ENCODE measurements at places on chromosomes 6 and 20.

DNA sequence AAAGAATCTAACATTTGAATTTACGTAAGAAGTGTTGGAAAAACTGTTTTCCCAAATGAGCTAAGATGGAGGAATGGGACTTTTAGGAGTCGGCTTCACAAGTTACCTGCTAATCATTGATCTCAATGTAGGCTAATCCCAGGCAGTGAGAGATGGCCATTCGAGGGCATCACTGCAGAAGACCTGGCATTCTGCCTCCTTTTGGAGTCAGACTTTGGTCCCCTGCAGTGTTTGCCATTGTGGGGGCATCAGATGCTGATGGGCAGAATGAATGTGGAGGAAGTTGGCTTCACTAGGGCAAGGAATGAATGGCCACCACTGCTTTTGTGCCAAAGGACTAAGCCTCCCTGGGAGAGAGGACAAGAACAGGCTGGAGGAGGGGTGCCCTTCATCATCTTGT is 55.7 kb upstream of the NKX2-2 start:
- no peak for DNase-seq

- DNase-seq: no peak
Observed at GRCh38 chr20:16576219-16576618, 3.0 kb upstream of the KIF16B start.

DNA sequence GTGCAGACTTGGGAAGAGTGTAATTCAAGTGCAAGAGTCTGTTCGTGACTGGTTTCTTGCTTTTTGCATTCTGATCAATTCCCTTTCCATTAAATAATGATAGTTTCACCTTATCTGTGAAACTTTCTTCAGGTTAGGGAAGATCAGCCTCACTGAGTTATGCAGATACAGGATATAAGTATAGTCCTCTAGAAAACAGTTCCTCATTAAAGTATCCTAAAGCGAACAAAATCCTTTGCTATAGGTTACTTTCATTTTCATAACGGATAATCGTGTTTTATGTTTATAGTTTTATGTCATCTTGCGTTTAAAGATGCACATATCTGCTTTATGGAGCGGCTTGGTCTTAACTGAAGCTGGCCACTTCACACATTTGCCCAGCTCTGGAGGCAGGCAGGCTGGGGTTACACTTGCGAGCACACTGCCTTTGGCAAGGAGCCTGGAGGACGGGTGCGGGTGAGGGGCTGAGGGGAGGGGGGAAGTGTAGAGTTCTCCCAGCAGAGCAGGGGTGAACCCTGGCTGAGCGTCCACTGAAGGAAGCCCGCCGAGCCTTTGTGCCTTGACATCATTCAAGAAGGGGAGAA is 123.5 kb upstream of the IFNGR1 start:
- DNase-seq: no peak

- DNase-seq: no peak
Observed at GRCh38 chr6:93701526-93701925, 282.2 kb upstream of the EPHA7 start.

- no peak for DNase-seq
Observed at GRCh38 chr6:3793545-3793944, 42.0 kb upstream of the PXDC1 start.

- no peak for DNase-seq
Observed at GRCh38 chr6:154656660-154657059, 76.6 kb upstream of the SCAF8 start.

GRCh38 chr6:9233226-9233625 is 797.9 kb upstream of the SLC35B3 start:
- no peak for DNase-seq

- DNase-seq: no peak
Observed at GRCh38 chr6:45959534-45960145, 56.0 kb downstream of the CLIC5 start.

GRCh38 chr6:125794342-125795137 is 3.8 kb downstream of the NCOA7 start:
- DNase-seq: no peak

DNA sequence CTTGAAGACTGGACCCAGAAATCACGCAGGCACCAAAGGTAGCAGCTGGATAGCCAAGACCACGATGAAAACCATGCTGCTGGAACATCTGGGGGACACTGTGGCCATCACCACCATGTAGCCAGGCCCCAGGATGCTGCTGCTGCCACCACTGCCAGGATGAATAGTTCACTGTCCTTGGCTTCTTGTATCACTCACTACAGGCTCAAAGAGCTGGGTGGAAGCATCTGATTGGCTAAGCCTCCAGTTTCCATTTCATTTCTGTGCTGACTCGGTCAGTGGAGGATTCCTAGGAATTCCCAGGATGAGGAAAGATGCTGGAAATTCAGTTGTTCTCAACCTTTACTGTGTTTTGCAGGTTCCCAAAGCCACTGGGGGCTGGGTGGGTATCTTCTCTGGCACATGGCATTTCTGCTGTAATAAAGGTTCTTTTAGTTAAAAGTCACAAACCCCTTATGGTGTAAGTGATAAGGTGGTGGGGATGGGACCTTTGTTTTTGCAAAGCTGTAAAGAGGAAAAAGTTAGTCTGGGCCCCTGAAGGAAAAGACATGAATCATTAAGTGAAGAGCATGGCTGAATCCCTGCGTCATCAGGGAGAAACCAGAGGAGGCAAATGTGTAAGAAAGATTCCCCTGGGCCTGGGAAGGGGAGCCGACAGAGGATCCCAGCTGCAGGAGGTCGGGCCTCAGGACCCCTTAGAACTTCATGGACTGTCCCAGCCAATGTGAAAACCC is 75.6 kb upstream of the RNF24 start:
- DNase-seq: no peak

DNA sequence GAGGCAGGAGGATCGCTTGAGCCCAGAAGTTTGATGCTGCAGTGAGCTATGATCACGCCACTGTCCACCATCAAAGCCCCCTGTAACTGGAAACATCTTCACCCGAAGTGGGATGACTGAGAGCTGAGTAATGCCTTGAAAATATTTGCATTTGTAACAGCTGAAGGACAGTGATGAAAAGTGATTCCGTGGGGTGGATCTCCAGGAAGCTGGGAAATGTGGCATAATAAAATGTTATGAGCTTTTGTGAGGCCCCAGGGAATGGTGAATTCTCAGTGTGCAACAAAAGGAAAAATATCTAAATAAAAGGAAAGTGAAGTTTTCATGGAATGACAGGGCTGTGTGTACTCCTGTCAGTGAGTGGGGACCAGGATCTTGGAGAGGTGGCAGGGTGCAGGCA is 92.0 kb downstream of the JAG1 start:
- DNase-seq: no peak

- no peak for DNase-seq
Observed at GRCh38 chr6:106128981-106129781, 43.0 kb downstream of the PRDM1 start.

DNA sequence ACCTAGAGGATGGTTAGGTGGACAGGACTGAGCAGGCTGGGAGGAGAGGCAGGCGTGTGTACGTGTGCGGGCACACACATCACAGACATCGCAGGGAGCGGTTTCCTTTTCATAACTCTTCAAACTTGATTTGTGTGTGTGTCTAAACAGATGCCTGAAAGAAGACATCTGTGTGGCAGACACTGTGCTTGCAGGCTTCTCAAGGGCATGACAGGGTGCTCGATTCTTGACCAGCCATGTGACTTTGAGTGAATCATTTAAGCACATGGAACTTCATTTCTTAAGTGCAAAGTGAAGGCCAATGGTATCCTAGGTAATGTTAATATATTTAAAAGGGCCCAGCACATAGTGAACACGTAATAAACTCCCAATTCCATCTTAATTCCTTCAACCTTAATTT is 186.5 kb downstream of the SCP2D1 start:
- DNase-seq: no peak

DNA sequence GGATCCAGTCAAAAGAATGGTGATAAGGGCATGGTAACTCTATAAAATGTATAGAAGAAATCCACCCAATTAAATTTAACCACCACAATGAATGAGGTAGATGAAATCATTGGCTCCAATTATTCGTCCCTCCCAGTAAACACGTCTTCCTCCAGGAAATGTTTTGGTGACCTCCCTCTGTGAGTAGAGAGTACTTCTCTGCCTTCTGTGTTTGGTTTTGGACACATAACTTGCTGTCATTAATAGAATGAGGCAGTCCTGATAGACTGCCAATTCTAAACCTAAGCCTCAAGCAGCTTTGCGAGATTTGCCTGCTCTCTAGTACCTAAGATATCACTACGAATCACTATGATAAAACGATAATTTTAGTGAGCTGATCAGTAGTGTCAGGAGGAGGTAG is 632.8 kb downstream of the HDGFL1 start:
- DNase-seq: no peak

GRCh38 chr6:68279793-68280557 is 355.1 kb upstream of the ADGRB3 start:
- no peak for DNase-seq

All from SIG-M5 (cell line).